ENCODE measurements at places on chromosomes 6 and 20.

- DNase-seq = no peak
Observed at GRCh38 chr20:46063151-46063550, 26.6 kb downstream of the NCOA5 start.

DNA sequence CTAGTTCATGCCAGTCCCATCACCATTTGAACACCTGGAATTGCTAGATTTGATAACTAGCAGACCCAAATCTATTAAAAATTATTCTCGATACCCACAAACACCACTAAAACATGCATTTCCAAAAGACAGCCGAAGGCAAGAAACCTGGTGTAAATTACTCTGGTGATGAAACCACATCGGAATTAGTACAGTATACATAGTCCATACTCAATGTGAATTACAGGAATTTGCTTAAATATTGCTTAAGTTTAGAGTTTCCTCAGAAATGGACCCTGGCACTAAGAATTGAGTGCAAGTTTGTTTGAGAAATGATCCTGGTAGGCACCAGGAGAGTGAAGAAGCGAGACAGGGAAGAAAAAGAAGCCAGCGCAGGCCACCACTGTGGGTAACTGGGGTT is 13.7 kb downstream of the LY86 start:
- no peak for DNase-seq

DNA sequence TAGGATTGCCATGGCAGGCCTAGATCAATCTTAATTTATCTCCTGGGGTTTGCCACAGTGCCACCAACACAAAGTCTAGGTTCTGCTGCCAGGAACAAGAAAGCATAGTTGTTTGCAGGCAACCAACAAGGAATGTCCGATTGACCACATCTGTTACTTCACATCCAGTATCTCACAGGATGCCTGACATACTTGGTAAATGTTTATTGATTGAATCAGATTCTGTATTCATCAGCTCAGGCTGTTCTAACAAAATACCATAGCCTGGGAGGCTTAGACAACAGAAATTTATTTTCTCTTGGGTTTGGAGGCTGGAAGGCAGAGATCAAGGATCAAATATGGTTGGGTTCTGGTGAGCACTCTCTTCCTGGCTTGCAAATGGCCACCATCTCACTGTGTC is 26.3 kb upstream of the MC3R start:
- no peak for DNase-seq

DNA sequence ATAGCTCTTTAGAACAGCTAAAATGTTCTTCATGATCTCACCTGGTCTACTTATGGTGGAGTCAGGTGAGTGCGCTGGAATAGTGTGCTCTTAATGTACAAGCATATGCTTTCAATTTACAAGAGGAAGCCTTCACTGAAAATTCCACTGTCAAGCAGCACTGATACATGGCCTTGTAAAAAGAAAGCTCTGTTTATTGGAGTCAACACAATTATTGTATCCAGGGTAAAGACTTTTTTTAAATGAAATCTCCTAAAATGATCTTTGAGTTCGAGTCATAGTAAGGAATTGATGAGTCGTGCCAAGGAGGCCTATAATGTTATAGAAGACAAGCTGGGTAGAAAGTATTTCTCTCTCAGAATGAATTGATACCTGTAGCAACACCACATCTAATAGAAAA is 41.6 kb upstream of the CARMIL1 start:
- no peak for DNase-seq

DNA sequence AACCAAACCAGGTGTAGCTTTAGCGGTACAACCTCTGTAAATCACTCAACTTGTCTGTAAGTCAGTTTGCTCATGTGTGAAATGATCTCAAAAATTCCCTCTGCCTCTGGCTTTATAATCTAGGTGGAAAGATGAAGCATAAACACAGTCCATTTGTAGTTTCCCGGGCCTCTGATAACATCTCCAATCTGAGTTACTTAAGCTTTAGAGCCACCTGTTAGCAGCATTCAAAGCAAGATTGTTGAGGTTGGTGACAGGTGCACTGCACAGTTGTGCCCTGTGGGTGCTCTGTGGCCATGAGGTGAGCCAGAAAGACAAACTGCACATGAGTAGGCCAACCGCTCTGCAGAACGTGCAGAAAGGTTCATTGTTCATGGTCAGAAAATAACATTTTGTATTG is 53.7 kb downstream of the MOCS1 start:
- DNase-seq = no peak

DNA sequence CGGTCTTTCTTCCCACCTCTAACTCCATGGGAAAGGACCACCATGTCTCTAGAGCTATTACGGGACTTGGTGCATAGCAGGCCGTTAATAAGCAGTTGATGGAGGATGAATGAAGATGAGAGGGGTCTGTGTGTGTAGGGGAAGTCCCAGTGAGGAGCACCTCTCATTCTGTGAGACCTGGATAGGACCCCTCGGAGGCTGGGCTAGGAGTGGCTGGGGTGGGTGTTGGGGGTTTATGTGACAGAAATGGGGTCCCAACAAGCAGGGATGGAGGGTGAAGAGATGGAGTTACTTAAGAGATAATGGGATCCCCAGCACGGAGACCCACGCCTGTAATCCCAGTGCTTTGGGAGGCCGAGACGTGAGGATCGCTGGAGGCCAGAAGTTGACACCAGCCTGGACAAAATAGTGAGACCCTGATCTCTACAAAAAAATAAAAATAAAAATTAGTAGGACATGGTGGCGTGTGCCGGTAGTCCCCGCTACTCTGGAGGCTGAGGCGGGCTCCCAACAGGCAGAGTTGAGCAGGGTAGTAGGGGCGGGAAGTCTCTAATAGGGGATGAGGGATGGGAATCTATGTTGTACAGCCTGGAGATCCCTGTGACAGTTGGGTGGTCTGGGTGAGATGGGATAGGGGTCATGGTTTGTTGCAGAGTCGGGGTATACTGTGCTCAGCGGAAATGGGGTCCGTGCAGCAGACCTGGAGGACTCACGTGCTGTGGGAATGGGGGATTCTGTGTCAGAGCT is 677 bp upstream of the ZNF341 start:
- no peak for DNase-seq

GRCh38 chr20:22490287-22491193 is 93.8 kb downstream of the FOXA2 start:
- no peak for DNase-seq

DNA sequence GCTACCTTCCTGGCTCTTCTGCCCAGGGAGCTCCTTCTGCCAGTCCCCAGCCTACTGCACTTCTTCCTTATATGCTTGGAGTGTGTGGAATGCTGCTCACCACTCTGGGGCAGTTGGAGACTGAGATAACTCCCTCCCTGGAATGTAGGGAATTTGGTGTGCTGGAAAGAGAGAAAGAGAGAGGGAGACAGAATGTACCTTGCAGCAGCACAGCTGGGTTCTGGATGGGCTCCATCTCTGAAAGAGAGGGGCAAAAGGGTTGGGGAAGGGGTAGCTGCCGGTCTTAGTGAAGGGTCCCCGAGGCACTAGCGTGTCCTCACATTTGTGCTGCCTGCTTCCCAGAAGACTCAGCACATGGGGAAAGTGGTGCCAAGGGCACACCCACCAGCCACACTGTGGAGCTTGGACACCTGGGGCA is 40.2 kb upstream of the DDR1 start:
- no peak for DNase-seq

- DNase-seq = no peak
Observed at GRCh38 chr6:157541618-157542413, 160.8 kb downstream of the ZDHHC14 start.

GRCh38 chr6:25649611-25650010 is 2.4 kb upstream of the SCGN start:
- no peak for DNase-seq

DNA sequence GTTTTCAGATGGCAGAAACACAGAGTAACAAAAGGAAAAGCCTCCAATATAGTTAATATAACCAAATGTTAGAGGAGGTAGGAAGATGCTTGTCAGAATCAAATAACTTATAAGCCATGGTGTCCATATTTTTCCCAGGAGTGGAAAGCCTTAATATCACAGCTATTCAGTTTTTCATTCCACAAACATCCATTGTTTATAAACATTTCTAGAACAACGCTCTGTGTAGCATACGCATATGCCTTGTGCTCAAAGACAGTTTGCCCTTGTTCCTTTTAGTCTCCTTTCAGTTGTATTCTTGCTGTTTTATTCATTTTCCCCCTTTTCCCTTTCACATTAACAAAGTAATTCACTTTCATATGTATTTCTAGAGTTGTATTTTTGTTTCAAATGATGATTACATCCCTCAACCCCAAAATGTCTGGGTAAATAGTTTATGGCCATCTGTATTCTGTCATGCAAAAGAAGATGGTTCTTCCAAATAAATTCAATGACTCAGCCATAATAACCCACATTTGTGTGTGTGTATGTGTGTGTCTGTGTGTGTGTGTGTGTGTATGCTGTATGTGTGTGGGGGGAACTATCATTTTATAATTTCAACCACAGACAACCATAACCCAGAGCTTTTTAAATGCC is 455.7 kb upstream of the SOX4 start:
- DNase-seq = no peak

DNA sequence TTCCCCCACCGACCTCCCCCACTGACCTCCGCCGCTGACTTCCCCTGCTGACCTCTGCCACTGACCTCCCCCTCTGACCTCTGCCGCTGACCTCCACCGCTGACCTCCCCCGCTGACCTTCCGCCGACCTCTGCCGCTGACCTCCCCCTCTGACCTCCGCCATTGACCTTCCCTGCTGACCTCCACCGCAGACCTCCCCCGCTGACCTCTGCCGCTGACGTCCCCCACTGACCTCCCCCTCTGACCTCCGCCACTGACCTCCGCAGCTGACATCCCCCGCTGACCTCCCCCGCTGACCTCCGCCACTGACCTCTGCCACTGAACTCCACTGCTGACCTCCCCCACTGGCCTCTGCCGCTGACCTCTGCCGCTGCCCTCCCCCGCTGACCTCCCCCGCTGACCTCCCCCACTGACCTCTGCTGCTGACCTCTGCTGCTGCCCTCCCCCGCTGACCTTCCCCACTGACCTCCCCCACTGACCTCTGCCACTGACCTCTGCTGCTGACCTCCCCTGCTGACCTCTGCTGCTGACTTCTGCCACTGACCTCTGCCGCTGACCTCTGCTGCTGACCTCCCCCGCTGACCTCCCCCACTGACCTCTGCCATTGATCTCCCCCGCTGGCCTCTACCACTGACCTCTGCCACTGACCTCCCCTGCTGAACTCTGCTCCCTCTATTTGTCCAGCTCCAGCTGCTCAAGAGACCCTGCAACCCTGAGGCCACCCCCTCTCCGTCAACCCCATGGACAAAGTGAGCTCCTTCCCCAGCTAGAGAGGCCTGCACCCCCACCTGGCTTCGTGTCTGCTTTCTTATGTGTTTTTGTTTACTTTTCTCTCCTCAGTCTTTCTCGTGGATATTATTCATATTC is 91.4 kb upstream of the AFDN start:
- DNase-seq = no peak

GRCh38 chr6:83978324-83978734 is 55.2 kb upstream of the MRAP2 start:
- DNase-seq = no peak

GRCh38 chr6:9841886-9842725 is 572.8 kb downstream of the TFAP2A start:
- no peak for DNase-seq

DNA sequence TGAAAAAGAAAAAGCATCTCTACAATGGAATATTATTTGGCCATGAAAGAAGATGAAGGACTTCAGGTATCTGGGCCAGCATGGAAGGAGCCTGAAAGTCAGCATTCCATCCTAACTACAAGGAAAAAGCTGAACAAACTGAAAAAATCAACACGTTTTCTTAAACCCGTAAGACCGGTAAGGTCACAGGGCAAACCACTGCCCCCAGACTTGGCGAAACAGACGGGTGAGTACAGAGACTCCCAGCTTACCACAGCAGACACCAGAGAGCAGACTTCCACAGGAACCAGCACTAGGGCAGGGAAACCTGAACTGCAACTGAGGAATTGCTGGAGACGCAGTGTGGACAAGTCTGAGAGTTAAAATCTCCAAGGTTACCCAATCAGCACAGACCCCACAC is 31.4 kb downstream of the BEND3 start:
- DNase-seq = no peak

DNA sequence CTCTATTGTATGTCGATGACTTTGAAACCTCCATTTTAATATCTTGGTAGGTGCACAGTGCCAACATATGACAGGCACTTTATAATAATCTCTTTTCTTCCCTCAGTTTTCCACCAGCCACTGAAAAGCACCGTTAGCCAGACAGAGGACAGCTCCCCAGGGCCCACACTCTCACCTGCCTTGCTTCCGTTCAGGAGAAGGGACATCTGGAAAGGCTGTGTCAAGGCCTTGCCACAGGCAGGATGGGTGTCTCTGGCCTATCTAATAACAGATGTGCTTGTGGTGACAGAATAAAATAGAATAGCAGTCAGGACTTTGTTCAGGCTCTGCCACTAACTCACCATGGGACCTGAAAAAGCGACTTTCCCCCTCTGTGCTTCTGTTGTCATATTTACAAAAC is 75.5 kb upstream of the CCDC167 start:
- no peak for DNase-seq

GRCh38 chr20:16111172-16111832 is 461.9 kb downstream of the KIF16B start:
- no peak for DNase-seq

DNA sequence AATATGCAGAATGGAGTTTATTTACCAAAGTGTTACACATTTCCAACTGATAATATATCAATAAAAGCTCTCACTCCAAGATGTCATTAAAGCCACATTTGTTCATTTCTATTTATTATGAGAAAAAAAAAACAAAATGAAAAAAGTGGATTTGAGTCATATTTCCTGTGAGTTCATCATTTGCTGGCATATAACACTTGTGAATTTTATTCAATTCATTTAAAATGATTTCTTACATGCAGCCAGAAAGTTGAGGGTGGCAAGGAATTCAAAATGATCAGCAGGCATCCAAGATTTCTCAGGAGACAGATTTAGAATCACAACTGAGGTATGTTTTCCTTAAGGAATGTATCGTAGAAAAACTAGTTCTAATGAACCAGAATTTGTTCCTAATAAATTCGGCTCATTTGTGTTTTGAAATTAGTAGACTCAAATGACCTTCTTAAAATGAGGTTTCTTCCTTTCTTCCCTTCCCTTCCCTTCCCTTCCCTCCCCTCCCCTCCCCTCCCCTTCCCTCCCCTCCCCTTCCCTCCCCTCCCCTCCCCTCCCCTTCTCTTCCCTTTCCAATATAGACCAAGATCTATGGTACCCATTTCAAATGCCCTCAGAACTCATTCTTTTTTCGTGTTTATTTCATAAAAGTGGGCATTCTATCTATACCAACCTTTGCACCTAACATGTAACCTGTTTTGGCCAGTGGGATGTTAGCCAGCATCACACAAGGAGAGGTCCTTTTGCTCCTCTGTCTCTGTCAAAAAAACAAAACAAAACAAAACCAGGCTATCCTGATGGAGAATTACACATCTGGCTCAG is 357.9 kb upstream of the TSHZ2 start:
- DNase-seq = no peak

Data from stimulated activated CD8-positive, alpha-beta memory T cell treated with anti-CD3 and anti-CD28 coated beads, Interleukin-7, amount 100 ng/mL, for 4 hours (primary cell).